ENCODE measurements at places on chromosomes 4 and X.

- no peak for DNase-seq
Measured at GRCh38 chr4:8495803-8496202, 55.2 kb downstream of the TRMT44 start.

DNA sequence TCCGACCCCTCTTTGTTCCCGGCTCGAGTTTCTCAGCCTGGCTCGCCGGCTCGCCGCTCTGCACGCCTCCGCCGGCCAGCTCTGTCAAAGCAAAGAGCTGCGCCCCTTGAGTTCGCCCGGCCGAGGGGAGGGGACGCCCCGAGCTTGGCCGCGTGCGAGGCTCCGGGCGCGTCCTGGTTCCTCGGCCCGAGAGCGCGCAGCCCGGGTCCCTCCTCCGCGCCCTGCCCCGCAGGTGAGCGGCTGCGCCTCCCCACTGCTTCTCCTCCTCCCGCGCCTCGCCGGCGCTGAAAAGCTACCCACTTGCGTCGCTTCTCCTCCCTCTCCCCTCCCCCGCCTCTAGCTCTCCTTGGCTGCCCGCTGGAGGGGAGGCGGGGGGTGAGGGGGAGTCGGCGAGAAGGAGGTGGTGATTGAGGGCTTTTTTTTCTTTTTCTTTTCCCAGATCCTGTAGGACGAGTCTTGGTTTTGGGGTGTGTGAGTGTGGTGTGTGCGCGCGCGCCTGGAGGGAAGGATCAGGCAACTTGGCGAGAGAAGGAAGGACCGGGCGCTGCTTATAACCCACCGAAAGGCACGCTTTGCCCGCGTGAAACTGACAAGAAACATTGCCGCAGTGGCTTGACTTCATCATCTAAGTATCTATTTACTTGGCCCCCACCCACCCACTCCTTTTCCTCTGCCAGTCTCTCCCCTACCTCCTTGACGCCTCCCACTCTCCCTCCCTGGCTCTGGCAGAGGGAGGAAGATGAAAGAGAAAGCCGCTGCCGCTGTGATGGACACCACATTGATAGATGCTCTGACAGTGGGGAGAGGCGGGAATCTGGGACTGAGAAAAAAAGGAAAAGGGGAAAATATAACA lies at the start of gene LEF1:
Gene LEF1, minus strand, starts transcription at position 262 of the 853 bp plus-strand sequence. CDS start 1,165 bp downstream, outside the sequence.
- no peak for DNase-seq

DNA sequence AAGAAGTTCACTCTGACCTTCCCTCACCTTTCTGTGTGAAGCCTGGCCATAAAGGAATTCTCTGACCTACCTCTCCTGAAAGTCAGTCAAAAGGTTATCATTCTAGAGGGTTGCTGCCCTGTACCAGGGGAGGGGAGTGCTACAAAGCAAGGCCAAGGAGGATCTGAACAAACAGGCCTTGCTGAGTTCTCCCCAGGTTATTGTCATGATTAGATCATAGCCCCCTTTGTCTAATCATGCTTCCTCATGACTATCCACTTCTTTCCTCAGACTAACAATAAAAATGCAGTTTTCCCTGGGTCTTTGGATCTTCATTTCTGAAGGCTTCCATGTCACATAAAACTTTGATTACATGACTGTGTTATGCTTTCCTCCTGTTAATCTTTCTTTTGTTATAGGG lies 472.0 kb downstream of the IQCM start:
- no peak for DNase-seq

DNA sequence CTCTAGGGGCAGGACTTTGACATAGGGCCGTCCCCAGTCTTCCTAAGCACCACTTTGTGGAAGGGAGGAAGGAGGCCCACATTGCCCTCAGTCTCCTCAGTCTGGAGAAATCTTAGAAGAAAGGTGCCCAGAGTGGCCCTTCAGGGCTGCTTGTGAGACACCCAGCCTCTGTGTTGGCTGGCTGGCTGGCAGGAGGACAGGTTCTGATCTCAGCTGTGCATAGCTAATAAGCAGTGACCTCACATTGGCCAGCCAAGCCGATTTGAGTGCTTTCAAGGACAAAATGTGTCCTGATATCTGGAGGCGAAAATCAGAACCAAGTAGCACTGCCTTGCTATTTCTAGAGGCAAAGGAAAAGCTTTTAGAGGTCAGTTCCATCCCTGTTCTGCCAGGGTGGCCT lies 211.5 kb downstream of the BCOR start:
- no peak for DNase-seq

- no peak for DNase-seq
Measured at GRCh38 chrX:83339724-83340123, 168.4 kb upstream of the POU3F4 start.

- no peak for DNase-seq
Measured at GRCh38 chr4:10119278-10119677, 2.7 kb upstream of the WDR1 start.

DNA sequence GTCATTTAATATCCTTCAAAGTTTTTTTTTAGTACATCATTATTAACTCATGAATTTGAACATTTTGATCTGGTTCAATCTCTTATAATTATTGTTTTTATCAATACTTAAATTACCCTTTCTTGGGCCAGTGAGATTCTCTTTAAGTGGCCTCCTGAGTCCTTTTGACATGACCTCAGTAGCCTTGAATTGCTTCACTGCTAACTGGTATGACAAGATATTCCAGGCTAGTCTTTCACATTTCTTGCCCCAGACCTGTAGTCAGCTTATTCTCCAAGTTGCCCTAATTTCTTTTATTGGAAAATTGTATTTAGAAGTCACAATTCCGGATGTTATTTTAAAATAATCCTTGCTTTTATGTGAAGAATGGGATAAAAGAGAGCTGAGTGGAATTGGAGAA lies 35.4 kb upstream of the FBXW7 start:
- DNase-seq, result no peak

DNA sequence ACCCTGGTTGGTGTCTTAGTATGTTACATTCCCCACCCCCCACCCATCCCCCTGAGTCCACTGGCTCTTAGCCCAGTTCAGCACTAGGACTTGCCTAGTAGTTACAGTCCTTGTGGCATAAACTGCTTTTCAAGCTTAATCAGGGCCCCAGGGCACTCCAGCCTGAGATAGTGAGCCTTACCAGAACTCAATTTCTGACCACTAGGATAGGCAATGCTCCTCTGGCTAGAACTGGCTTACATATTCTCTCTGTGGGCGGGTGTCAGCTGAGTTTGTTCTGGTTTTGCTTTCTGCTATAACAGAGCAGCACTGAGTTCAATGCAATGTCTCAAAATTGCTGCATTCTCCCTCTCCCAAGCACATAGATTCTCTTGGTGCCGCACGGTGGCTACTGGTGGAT lies 391.4 kb upstream of the DIPK2B start:
- DNase-seq, result no peak

DNA sequence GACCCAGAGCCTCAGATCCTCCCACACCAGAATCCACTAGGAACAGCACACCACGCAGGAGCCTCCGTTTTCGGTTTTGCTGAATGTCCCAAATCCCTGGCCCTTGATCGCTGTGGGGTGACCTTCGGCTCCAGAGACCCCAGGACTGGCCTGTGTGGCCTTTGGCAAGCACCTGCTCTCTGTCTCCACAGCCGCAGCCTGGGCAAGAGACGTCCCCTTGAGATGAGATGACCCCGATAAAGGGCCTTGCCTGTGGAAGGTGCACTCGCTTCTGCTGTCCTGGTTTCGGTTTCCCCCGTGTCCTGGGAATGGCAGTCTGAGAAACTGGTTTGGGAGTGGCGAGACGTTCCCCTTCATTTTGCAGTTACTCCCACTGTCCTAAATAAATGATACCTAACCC lies 9.6 kb downstream of the PSAPL1 start:
- no peak for DNase-seq

GRCh38 chr4:133314991-133315390 lies 165.9 kb downstream of the PCDH10 start:
- no peak for DNase-seq

Data from NCI-H187 (cell line).